IPS DF 19.7 (cell line): ENCODE measurements at places on chromosomes 7 and 10.

GRCh38 chr7:80770061-80770460 lies 131.6 kb downstream of the CD36 start:
- no peak for DNase-seq

DNA sequence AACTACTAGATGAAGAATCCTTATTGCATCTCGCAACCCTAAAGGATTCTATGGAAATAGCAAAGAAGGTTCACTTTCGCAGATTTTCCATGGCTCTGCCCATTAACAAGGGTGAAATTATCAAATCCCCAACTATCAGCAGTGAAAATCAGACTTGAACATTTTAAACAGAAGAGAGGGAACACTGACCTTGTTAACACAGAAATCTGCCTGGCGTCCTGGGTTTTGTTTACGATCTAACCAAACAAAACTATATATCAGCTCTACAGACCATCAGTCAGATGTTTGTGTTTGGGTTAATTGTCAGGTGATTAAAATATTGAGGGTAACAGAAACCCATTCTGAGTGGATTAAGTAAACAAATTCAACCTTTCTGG lies 1.9 kb downstream of the CTTNBP2 start:
- DNase-seq = no peak

DNA sequence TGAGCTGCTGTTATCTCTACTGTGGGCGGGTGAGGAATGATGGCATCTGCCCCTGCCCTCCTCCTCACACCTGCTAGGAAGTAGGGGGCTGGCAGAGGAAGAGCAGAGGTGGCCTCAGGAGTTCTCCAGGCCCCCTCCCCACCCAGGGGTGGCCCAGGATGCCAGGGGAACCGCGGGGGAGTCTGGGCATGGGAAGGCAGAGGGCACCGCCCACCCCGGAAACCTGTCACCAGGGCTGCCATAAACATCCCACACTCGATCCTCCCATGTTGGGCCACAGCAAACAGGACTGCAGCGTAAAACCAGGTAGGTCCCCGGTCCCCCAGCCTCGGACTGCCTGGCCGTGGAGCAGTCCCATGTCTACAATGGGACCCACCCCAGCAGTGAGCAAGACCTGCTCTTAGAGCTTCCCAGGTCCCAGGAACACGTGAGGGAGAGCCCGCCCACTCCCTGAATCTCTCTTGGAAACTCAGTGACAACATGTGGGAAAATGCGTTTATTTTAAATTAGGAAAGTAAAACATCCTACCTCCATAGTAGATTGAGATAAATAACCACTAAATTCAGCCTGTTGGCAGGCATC lies 23.4 kb downstream of the EBF3 start:
- DNase-seq = no peak

DNA sequence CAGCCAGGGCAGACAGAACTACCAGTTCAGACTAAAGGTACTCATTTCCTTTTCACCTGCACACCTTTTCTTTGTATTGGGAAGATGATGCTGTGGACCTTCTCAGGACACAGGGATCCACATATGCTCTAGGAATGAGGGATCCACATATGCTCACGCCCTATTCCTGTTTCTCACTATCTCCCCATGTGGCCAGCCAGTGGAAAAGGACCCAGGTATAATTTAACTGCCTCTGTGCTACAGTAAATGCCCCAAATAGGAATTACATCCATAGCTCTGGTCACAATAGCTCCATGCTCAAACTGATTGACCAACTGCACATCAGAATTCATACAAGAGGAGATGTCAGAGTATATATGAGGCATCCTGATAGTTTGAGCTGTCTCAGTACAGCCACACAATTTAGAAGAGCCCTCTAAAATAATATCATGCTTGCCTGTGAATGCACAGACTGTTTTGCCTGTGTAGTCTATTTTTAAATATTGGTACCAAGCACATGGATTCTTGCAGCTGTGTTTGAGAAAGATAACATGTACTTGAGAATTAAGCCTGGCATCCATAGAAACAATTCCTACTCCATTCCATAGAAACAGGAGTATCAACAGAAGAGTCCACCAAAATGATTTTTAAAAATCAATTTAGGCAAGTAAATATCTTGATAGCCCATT lies 43.7 kb downstream of the CTTNBP2 start:
- DNase-seq = no peak

DNA sequence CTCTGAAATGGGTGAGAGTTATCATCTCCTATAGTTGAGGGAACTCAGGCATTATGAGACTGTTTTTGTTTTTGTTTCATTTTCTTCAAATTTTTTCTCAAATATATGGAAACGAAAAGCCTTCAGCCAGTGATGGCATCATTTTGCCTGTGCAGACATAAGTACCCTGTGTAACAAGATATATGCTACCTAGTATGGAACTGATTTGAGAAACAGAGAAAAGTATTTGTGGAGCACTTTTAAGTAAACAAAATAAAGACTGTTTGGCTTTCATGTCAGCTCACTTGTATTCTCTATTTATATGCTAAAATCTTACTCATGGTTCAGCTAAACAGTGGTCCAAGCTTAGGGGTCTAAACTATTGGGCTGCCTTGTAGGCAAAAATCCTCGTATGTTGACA lies 150.6 kb downstream of the WNT2 start:
- DNase-seq = no peak

- DNase-seq = no peak
These were observed 920.5 kb downstream of the KCNMA1 start for GRCh38 chr10:76717141-76717540.

DNA sequence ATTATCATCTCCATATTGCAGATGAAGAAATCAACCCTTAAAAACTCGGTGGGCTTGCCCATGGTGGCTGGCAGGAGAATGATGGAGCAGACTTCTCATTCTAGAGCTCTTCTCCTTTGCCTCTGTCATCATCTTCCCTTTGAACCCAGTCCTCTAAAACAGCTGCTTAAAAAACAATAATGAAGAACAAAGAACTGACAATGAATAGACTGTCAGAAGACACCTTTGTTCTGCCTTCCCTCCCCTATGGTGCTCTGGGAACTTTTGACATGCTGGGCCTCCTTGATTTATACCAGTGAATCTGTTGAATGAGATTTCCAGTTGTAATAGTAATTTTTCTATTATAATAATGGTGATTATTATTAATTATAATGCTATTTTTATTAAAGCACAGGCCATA lies 103.0 kb downstream of the SORCS3 start:
- DNase-seq = no peak

DNA sequence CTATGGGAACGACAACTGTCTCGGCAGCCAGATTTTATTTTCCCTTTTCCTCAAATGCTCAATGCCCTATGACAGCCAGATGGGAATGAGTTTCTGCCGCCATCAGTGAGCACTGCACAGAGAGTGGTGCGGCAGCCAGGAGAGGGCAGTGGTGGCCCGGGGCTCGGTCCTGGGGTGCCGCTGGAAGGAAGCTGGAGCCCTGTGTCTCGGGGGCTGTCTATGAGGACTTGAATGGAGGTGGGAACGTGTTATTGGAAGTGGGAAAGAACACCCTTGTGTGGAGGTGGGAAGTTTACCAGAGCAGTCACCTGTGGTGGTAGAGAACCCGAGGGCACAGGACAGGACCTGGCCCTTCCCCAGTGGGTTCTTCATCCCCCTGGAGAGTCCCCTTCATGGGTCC lies 35.8 kb downstream of the JAKMIP3 start:
- no peak for DNase-seq

DNA sequence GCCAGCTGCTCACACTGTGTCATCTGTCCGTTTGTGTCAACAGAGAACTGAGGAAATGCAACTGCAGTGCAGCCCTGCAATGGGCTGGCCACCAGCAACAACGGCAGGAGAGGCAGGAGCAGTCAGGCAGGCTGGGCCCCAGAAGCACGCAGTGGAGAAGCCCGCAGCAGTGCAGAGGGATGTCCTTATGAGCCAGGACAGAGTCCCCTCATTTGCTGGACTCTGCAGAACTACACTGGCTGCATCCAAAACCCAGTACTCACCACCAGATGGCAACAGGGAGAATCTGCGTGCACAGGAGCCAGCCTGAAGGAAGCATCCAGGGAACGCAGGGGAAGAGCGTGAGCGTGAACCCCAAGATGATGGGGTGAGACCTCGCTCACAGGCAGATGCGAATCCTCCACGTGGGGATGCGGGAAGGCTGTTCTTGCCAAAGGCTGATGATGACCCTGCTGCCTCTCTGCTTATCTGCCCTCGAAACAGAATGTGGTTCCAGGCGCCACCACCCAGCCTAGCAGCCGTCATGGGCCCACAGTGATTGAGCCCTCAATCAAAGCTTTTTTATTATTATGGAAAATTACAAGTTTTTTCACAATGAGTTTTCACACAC lies 232.1 kb downstream of the PTPRN2 start:
- no peak for DNase-seq

- no peak for DNase-seq
These were observed 96.0 kb upstream of the ADO start for GRCh38 chr10:62708569-62708968.

GRCh38 chr7:6218329-6218728 lies 54.1 kb downstream of the CYTH3 start:
- no peak for DNase-seq

DNA sequence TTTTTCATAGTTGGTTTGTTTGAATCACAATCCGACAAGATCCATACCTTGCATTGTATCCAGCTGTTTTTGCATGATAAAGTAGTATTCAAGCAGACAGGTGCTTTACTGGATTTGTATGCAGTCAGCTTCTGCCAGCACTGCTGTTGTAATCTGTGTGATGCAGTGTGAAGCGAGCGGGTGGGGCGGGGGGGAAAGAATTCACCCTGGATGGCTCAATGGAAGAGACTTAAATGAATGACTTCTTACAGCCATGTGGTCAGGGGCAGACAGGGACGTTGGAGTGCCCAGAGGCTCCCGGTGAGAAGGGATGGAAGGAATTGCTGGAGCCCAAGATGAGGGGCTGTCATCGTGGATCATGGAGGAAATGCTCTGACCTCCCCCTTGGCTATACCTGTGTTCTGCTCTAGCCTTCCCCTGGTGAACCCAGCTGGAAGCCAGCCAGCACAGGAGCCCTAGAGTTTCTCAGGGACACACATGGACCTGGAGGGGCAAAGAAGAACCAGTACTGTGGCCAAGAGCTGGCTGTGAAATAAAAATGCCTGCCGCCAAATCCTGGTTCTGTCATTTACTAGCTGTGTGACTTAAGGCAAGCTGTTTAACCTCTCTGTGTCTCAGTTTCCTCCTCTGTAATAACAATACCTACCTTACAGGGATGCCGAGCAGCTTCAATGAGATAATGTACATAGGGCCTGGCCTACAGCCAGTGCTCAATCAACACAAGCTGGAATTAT lies 14.1 kb downstream of the NFE2L3 start:
- DNase-seq = no peak

- no peak for DNase-seq
These were observed 507.2 kb upstream of the IGFBP3 start for GRCh38 chr7:46428295-46428694.

GRCh38 chr10:21501091-21501490 lies 24.4 kb downstream of the SKIDA1 start:
- no peak for DNase-seq

DNA sequence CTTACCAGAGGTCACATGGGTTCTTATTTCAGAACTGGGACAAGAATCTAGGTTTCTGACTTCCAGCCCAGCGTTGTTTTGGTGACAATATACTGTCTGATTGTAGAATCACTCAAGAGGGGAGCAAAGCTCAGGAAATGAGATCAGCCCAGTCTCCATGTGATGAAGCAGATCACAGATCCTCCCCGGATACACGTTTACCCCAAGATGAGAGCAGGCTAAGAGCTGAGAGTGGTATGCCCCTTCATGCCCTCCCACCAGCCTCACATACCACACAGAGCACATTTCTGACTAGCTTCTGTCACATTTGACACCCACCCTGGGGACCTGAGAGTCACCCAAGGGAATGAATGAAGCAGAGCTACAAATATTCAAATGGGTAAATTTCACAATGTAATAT lies 27.1 kb upstream of the PRKCQ start:
- no peak for DNase-seq

DNA sequence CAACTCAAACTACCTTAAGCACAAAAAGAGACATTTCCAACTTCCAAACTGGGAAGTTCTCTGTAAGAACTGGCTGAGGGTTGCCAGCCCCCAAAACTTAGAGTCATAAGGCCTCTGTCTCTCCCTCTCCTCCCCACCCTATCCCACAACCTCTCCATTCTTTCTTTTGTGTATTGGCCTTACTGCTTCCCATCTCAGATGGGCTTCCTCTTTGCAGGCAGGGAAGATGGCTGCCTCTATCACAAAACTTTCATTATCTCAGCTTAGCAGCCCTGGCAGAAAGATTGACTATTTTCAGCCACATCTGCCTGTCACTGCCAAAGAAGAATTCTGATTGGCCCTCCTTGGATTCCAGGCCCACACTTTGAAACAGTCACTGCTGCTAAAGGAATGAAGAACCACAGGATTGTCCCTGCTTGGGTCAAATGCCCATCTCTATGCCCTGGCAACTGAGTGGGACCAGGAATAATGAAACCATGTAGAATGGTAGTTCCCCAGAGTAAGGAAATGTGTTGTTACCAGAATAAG lies 58.0 kb upstream of the PRKAR2B start:
- DNase-seq = no peak

DNA sequence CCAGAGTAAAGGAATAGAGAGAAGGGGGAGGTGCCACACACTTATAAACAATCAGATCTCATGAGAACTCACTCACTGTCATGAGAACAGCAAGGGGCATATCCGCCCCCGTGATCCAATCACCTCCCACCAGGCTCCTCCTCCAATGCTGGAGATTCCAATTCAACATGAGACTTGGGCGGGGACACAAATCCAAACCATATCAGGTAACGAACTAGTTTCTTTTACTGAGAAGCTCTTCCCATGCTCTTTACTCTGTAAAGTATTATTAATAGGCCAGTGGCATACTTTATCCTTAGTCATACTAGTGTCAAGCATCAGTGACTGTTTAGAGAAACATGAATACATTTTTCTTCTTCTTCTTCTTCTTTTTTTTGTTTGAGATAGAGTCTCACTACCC lies 39.4 kb upstream of the ZNF488 start:
- no peak for DNase-seq

- DNase-seq = no peak
These were observed 43.9 kb upstream of the SRGN start for GRCh38 chr10:69043931-69044531.

DNA sequence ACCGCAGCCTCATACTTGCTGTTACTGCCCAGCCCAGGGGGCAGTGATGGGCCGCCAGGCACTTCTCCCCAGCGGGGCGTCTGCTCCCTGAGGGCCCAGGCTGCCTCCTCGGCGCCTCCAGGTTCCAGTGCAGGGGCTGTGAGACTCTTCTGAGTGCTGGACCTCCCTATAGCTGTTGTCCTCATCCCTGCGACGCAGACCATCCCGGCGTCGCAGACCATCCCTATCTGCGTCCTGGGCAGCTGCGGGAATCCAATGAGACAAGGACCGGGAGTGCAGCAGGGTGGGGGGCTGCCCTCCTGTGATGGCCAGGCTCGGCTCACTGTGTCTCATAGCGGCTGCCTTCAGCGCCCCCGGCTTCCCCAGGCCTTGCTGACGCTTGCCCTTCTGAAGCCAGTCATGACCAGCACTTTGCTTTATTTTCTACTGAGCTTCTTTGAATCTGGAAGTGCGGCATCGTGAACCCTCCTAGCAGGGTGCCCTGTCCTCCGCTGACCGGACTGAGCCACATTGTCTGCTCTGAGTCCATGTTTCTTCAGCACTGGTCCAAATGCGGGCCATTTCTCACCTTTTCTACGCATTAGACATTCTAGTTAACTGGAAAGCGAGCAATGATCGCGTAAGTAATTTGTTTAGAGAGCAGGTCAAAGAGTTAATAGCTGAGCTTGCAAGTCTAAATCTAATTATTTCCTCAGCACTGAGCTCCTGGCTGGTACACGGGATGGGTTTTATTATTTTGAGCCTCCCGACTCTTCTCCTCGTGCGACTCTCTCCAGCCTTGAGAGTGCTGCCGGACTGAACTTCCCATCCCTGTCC lies 339.5 kb downstream of the WDR37 start:
- no peak for DNase-seq

GRCh38 chr10:68238371-68238770 lies 6.5 kb upstream of the ATOH7 start:
- DNase-seq = no peak
